Caudate nucleus (tissue), 63 donors: ENCODE measurements at places on chromosomes 3 and 15.
A peak's percentile ranks its signal among the peaks of the same experiment; 100 is the strongest.

- peak; percentile 44 for DNase-seq
These were observed 46.0 kb downstream of the ALDH1L1 start for GRCh38 chr3:126134219-126134975.

DNA sequence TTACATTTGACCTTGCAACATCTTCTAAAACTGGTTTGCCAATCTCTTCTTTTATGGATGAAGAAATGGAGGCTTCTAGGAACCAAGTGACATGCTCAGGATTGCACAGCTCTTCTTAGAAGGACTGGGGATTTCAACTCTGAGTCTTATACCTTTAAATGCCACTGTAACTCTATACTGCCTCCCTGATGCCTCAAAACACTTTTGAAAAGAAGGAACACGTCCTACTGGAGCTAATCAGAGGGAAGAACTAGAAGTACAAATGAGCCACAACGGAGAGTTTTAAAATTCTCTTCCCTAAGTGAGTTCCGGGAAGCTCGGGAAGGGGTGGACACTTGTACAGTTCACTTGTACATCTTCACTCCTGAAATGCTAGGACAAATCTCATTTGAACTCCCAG, 949 bp upstream of the MITF start:
- DNase-seq = no peak

GRCh38 chr3:51691021-51691420, 15.8 kb upstream of the GRM2 start:
- no peak for DNase-seq

DNA sequence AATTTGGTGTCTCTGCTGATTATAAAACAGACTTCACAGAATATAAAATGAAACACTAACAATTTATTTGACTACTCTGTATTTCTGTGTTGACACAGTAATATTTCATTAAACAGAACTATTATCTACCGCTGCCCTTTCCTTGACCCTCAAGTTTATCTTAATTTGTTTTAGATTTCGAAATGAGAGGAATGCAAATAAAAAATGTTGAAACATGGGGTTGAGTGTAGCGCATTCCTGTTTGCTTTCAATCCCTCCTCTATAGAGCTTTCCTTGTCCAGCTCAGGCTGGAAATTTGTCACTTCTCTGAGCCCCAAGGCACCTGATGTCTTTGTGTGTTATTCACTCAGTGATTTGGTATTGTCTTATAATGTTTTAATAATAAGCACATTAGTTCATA, 550.2 kb downstream of the ZBBX start:
- DNase-seq = no peak

DNA sequence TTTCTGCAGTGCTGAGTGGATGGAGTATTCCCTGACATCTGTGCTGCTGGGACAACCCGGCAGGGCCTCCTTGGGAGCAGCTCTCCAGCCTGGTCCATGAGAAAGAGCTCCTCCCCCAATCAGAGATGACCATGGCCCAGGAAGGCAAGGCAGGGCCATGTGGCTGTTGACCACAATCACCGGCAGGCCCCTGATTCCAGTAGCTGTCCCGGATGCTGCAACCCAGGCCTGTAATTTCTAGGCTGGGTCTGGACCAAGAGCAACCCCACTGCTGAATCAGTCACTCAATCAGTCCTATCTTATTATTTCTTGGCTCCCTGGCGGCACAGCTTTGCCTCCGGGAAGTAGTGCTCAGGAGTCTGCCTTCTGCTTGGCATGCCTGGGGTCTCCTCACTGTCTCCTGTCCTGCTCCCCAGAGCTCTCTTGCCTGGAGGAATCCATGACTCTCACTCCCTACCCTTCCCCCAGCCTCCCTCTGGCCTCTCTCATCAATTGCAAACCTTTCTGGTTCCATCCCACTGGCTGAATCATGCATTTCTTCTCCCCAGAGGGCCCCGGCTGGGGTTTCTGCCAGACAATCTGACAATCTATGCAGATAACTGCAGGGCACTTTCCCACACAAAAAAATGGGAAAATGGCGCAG, 32.6 kb upstream of the ITGA11 start:
- no peak for DNase-seq

DNA sequence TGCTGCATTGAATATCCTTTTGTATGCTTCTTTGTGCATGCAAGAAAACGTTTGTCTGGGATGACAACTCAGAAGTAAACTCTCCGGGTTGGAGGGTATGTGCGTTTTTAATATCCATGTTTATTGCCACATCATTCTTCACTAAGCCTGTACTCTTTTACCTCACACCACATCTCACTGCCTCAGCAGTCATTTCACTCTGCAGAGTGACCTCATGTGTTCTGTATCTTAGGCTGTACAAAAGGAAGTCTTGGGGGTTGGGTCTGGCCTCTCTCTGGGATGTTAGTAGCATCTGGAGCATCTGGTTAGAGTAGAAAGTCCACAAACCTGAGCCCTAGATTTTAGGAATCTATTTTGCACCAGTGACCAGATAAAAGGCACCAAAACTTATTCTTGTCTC, 16.1 kb downstream of the CACNA1D start:
- DNase-seq = no peak

- DNase-seq = no peak
These were observed 216.6 kb upstream of the IL12A start for GRCh38 chr3:159771865-159772611.

GRCh38 chr3:13233487-13234485, 160.6 kb upstream of the IQSEC1 start:
- DNase-seq = no peak

- no peak for DNase-seq
These were observed 40.8 kb downstream of the EOMES start for GRCh38 chr3:27681249-27681748.

GRCh38 chr3:88057630-88058305, 1.0 kb downstream of the CGGBP1 start:
- no peak for DNase-seq

GRCh38 chr3:138862531-138862923, 27.8 kb upstream of the PIK3CB start:
- peak; percentile 25 for DNase-seq

GRCh38 chr15:39388118-39388517, 192.8 kb upstream of the THBS1 start:
- no peak for DNase-seq

- no peak for DNase-seq
These were observed 146.0 kb upstream of the FRMD4B start for GRCh38 chr3:69531576-69532546.

GRCh38 chr3:97901313-97902248, 70.7 kb downstream of the RIOX2 start:
- DNase-seq = no peak

DNA sequence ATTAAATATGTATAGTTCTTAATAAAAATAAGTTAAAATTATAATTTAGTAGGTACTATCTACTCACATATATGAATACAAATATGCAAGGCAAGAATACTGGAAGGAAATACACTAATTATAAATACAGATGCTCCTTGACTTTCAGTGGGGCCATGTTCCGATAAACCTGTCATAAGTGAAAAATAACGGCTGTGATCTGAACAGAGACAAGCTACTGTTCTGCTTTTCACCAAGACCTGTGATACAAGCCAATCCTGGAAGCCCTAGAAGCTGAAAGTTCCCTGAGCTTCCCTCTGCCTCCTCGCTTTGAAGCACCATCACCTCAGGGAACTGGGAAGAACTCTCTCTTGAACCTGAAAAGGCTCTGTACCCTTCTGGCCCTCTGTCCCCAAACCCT, 55.4 kb downstream of the SLC12A8 start:
- no peak for DNase-seq

GRCh38 chr3:151044706-151045105, 40.8 kb upstream of the MED12L start:
- DNase-seq = no peak

GRCh38 chr3:108453565-108453964, 56.8 kb downstream of the MYH15 start:
- DNase-seq = no peak

- DNase-seq = no peak
These were observed 9.8 kb downstream of the CTXND1 start for GRCh38 chr15:80242132-80242769.

GRCh38 chr3:100545371-100545770, 53.0 kb downstream of the TMEM45A start:
- no peak for DNase-seq

GRCh38 chr15:83248151-83249029, 36.1 kb downstream of the BNC1 start:
- DNase-seq = peak; percentile 16
